ENCODE measurements at places on chromosomes 11 and 22.

- DNase-seq = no peak
Measured at GRCh38 chr11:68044145-68044813, 5.5 kb downstream of the TCIRG1 start.

- DNase-seq = no peak
Measured at GRCh38 chr11:76662656-76663485, 7.7 kb downstream of the LRRC32 start.

DNA sequence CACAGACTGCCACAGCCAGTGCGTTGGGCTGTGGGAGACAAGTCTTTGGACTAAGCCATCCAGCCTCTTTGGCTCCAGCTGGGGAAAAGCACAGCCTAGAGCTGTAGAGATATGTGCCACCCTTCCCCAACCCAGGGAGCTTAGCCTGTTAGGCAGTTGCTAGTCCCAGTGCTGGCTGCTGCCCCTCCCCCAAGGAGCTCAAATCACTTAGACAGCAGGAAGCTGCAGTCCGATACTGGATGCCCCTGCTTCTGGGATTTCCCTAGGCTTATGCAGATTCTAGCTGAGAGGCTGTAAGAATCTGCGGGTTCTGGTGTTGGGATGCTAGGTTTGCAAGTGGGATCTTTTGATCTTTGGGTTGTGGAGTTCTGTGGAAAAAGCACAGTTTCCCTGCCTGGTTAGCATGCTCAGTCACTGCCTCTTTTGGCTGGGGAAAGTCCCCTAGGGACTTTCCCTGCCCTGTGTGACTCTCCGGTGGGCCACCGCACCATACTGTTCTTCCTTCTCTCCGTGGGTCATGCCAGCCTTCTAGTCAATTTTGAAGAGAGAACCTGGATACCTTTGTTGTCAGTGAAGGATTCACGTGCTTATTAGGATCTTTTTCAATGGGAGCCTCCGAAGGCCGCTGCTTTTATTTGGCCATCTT is 792.0 kb downstream of the KCNA4 start:
- no peak for DNase-seq

GRCh38 chr22:23325183-23325582 is 144.9 kb downstream of the BCR start:
- no peak for DNase-seq

DNA sequence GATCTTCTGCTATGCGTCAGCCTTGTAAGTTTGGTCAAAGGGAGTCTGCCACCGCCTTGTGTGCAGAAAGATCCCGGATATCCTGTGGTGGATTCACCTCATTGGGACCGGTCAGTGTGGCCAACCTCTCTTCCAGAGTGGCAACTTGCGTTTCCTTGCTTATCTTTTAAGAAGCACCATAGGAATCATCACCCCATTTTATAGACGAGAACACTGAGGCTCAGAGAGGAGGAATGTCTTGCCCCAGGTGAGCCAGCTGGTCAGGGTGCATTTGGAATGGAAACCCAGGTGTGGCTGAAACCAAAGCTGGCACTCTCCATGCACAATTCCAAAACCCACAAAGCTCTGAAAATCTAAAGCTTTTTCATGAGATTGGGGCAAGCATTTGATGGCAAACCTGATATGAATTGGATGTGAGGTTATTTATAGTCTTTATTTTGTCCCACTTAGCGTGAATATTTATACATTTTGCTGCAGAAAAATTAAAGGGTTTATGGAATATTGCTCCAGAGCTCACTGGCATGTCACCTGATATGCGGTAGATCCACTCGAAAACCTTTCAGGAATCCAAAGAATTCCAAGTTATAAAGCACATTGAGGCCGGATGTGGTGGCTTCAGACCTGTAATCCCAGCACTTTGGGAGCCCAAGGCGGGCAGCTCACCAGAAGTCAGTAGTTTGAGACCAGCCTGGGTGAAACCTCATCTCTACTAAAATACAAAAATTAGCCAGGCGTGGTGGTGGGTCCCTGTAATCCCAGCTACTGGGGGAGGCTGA is 12.1 kb upstream of the EIF3D start:
- DNase-seq = no peak

- DNase-seq = no peak
Measured at GRCh38 chr22:49329636-49330035, 498.0 kb downstream of the BRD1 start.

- no peak for DNase-seq
Measured at GRCh38 chr11:110071197-110071596, 22.0 kb upstream of the ZC3H12C start.

DNA sequence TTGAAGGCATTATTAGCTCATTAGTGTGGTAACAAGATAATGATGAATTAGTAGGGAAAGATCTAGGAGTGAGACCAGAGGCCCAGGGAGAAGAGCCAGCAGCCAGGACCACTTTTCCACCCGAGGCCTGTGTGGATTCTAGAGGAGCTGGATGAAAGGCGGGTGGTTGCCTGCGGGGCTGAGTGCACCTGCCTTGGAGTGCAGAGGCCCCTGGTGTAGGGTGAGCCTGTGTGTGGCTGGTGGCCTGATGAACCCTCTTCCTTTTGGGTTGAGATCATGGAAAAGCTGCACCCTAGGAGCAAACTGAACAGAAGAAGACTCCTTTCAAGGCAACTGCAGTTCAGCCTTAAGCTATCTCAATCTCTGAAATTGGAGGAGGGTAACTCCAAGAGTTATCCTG is 5.9 kb upstream of the TP53AIP1 start:
- DNase-seq = no peak

DNA sequence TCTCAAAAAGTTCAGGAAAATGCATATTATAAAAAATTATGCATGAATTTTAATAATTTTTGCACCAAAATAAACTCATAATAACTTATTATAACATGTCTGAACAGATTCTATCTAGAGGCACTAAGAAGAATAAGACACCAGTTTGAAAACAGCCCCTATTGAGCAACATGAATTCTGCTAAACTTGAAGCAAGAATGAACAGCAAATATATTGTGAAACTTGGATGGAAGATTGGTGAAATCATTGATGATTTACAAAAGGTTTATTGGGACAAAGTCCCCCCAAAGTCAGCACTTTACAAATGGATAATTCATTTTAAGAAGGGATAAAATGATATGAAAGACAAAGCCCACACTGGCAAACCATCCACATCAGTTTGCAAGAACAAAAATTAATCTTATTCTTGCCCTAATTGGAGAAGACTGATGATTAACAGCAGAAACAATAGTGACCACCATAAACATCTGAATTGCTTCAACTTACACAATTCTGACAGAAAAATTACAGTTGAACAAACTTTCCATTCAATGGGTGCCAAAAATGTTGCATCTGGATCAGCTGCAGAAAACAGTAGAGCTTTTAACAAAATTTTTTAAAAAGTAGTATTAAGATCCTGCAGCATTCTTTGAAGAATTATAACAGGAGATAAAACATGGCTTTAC is 257.5 kb upstream of the FAT3 start:
- no peak for DNase-seq

- no peak for DNase-seq
Measured at GRCh38 chr22:49017482-49018329, 810.0 kb downstream of the BRD1 start.

DNA sequence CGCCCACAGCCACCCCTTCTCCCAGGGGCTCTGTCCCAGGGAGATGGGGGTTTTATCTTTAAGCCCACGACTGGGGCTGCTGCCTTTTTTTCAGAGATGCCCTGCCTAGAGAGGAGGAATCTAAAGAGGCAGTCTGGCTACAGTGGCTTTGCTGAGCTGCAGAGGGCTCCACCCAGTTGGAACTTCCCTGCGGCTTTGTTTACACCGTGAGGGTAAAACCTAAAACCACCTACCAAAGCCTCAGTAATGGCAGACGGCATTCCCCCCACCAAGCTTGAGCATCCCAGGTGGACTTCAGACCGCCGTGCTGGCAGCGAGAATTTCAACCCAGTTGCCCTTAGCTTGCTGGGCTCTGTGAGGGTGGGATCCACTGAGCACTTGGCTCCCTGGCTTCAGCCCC is 535.8 kb downstream of the NELL1 start:
- DNase-seq = no peak

DNA sequence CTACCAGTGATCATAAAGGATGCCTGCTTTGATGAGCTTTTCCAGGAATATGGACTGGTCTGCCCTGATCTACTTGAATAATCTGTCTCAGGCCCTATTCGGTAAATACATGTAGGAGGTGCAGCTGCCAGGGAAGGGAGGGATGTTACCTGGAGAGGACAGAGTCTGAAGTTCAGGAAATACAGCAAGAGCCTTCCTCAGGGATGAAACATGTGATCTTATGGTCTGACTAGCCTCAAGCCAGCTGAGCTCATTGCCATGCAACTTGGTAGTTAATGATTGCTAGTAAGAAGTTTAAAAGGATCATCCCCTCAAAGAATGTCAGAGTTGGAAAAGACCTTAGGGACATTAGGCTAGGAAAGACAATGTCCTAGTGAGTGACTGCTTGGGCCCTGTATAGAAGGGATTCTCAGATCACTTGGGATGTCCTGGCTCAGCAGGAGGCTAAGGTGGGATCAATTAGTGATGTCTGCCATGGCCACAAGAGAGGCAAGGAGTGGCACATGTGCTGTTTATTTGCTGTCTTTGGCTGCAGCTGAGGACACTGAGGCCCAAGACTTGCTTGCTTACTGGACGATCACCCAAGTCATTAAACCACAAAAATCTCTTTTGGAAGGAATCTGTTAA is 18.5 kb downstream of the PTPRJ start:
- no peak for DNase-seq

GRCh38 chr11:30594646-30595411 is 8.7 kb upstream of the MPPED2 start:
- DNase-seq = no peak

- DNase-seq = no peak
Measured at GRCh38 chr22:33224841-33225240, 166.7 kb upstream of the SYN3 start.

DNA sequence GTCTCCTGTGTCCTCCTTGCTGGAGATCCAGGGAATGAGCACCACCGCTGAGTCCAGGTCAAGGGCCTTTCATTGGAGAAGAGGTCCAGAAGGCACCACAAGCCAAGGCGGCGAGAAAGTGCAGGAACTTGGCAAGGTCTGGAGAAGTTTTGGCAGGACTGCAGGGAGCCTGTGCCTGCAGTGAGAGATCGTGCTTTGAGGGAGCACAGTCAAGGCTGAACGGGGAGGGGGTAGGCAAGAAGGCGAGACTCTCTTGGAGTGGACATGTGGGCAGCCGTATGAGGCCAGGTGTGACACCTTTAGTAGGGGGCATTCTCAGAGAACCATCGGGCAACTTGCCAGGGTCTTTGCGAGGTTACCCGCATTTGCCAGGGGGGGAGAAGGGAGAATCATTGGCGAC is 30.5 kb downstream of the LRRC10B start:
- no peak for DNase-seq

DNA sequence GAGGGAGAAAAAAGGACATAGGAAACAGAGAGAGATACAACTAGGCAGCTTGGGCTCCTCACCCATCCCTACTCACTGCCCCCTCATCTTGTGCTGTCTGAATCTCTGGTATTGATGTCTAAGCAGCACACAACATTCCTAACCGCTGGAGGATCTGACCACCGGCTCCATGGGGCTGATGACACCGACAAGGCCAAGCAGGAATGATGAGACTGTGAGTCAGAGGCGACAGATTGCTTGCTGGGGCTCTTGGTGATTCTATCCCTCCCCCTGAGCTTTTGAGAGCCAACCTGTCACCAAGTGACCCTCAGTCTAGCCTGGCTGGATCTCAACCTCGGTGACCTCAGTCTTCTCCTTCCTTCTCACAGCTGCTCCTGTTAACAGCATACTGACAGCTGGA is 13.8 kb downstream of the PAMR1 start:
- no peak for DNase-seq

DNA sequence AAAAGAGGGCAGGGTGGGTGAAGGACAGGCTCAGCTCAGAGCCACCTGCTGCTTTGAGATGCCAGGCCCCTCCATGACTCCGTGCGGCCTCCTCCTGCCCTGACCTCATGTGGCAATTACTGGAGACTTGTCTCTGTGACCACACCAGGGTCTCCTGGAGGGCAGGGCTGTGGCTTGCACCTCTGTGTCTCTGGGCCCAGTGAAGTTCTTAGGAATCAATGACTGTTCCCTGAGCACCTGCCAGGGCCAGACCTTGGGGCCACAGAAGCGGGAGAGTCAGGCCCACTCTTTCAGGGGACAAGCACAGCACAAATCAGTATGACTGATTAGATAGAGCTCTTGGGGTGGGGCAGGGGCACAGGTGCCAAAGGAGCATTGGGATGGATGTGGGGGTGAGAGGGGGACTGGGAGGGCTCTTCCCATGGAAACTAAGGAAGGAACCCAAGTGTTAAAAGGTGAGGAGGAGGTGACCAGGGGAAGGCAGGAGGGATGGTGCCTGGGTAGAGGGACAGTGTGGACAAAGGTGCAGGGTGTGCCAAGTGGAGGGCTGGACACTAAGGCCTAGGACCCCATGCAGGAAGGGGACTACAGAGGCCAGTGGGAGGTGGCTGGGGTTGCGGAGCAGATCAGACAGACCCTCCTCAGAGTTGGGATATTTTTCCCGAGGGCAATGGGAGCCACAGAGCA is 77.3 kb upstream of the SHISAL1 start:
- DNase-seq = no peak

- DNase-seq = no peak
Measured at GRCh38 chr11:118291477-118292135, 12.9 kb upstream of the CD3E start.

- DNase-seq = peak; percentile 94
Measured at GRCh38 chr22:46674367-46674781, 54.2 kb downstream of the GRAMD4 start.

DNA sequence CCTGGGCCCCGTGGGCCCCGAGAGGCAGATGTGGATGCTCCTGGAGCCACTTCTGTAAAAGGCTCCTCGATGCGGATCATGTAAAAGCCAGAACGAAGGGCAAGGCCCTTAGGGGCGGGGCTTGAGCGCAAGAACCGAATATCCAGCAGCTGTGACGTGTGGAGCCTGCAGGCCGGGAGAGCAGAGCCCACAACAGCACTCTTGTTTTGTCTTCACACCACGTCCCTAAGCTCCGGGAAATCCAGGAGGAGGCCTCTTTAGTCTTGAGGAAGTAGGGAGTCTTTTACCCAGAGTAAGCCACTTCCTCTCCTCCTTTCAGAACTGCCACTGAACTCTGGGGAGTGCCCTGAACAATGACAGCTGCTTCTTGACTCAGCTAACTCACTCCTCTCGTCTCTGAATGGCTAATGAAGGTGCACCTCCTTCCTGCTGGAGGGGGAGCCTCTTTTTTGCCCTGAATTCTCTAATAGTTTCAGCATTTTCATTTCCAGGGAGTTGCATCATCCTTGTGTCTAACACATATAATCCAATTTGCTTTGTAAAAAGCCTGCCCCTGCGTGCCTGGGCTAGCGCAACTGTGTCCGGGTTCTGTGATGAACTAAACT is 12.5 kb downstream of the L3MBTL2 start:
- no peak for DNase-seq

GRCh38 chr22:46007003-46007847 is 30.3 kb upstream of the WNT7B start:
- DNase-seq = no peak

DNA sequence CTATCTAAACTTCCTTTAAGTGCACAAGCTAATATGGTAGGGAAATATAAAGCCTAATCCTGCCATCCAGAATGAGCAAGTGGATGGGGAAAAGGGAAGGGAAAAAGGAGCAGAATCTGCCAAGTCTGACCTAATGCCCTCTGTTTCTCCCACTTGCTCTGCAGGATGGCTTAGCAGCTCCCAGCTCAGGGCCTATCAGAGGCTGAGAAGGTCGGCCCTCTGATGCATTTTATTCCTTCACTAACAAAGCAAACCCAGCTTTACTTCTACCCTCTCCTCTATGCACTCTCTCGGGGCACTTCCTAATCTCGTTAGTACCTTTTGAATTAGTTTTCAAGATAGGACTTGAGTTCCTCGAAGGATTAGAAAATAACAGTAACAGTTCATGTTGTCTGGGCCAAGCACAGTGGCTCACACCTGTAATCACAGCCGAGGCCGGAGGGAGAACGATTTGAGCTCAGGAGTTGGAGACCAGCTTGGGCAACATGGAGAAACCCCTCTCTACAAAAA is 9.9 kb upstream of the OR51V1 start:
- DNase-seq = no peak

Measured in stimulated activated CD4-positive, alpha-beta T cell treated with anti-CD3 and anti-CD28 coated beads, TNF-alpha, amount 100 ng/mL, for 4 hours (primary cell).